ENCODE measurements at places on chromosomes 7 and 10. TPM values are rescaled to one million over a fixed set of nuclear protein-coding genes. Genes with fewer than 3 reads are reported as not detected.

The TACC2 gene
- total RNA-seq, result 7.0 TPM

The CHCHD2 gene
- 430 TPM for total RNA-seq

The NCF1 gene
- total RNA-seq, result not detected

The CNOT4 gene
- total RNA-seq, result 4.3 TPM

The VTI1A gene
- total RNA-seq, result 24.9 TPM

The CDC14C gene
- not detected for total RNA-seq
